Glutamatergic neuron (in vitro differentiated cells): ENCODE measurements at places on chromosomes 3 and 15. TPM values are rescaled to one million over a fixed set of nuclear protein-coding genes. Genes with fewer than 3 reads are reported as not detected.

- no peak for DNase-seq
Measured at GRCh38 chr3:51982352-51982837, 940 bp upstream of the ACY1 start.

GRCh38 chr3:108414007-108414406 is 96.4 kb downstream of the MYH15 start:
- no peak for DNase-seq

DNA sequence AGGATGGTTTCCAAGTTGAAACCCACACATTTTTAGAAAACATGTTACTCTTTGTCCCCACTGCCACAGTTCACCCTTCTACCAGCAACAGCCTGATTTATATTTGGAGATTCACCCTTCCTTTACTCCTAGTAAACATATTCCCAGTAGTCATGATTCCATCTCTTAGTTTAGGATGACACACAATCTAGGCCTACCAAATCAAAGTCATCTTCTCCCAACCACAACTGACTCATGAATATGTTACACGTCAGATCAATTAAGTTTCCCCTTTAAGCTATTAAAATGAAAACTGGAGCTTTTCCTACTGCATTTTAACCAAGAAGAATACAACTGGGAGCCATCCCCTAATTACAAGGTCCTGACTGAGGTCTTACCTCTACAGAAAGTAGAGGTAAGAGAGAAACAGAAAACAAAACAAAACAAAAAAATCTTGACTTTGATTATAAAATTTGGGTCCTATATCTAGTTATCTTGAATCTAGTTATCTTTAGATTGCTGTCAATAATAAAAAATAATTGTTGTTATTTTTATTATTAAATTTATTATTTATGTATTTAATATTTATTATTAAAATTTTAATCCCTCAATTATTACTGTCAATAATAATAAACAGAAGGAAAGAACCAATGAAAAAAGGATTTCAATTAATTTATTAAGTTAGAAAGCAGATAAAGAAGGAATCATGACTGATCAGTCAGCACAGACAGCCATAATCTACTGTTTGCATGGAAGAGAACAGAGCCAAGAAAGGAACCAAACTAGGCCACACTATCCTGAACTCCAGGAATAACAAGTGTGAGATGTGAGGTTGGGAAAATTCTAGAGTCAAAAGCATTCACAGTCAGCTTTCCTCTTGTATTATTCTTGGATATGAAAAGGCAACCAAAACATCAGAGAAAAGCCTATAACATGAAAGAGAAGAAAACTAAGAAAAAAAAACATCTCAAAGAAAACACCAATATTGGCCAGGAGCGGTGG is 12.5 kb downstream of the DPH6 start:
- no peak for DNase-seq

DNA sequence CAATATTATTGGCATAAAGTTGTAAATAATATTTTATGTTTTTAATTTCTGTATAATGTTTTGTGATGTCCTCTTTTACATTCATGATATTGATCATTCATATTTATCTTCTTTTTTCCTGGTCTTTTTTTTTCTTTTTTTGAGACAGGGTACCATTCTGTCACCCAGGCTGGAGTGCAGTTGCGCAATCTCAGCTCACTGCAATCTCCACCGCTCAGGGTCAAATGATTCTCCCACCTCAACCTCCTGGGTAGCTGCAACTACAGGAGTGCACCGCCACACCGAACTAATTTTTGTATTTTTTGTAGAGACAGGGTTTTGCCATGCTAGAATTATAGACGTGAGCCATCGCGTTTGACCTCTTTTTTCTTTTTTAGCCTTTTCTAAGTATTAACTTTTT is 52.9 kb downstream of the USF3 start:
- DNase-seq: no peak

- DNase-seq: no peak
Measured at GRCh38 chr3:62332017-62332416, 41.3 kb downstream of the FEZF2 start.

- no peak for DNase-seq
Measured at GRCh38 chr3:62843508-62843907, 31.7 kb downstream of the CADPS start.

The PAQR9 gene
- total RNA-seq: 2.5 TPM

The NRROS gene
- 0.42 TPM for total RNA-seq

The CLDN1 gene
- total RNA-seq: not detected
